ENCODE measurements at places on chromosomes 7 and 10.

DNA sequence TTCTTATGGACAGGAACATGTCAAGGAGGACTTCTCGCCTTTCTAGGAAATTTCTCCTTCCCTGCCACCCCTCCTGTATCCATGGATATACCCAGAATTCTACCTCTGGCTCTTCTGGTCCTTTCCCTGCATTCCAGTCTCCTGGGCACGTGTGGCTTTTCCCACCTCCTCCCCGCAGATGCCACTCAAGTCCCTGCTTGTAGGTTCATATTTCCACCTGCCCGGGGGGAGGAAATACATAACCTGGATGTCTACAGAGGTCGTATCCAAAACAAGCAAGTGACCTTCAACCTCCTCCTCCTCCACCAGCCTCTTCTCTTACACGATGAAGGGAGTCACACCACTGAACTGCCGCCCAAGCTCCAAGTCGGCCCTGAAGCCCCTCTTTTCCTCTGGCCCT is 20.7 kb downstream of the FGFR2 start:
- no peak for DNase-seq

- DNase-seq: no peak
Observed at GRCh38 chr7:40761762-40762560, 627.2 kb downstream of the SUGCT start.

DNA sequence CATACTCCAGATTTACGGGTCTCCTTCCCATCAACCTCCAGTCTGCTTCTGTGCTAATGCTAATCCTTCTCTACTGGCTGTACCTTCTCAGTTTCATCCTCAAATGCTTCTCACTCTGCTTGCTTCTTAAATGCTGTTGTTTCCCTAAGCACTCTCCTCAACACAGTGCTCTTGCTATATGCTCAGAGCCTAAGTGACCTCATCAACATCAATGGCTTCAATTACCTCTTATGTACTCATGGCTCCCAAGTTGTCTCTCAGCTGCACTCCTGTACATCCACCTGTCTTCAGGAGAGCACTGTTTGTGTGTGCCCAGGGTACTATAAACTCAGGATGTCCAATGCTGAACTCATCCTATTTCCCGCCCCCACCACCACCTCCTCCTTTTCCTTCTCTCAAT is 22.5 kb downstream of the ELAPOR2 start:
- DNase-seq: no peak

DNA sequence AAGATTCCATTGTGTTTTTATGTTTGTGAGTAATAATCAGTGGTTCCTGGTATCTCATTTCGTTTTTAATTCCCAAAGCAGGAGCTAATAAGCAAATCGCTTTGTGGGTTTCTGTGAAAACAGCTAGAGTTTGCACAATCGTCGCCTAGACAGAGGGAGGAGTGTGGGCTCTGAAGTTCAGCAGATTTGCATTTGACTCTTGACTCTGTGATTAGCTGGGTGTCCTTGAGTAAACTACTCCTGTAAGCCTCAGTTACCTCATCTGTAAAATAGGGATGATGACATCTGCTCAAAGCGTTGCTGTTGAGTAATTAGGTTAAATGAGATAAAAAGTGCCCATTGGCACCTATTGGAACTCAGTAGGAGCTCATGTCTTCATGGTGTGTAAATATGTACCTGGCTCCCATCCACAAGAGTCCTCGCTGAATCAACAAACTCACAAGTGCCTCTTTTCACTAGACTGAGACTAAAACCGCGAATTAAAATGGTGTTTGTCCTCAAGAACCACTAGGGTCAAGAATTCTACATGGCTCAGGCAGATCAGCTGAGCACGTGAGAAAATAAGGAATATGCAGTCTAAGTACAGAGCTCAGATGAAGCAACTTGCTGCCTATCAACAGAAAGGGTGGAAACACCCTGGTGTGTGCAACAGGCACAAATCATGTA is 385.8 kb upstream of the C7orf33 start:
- DNase-seq: no peak

DNA sequence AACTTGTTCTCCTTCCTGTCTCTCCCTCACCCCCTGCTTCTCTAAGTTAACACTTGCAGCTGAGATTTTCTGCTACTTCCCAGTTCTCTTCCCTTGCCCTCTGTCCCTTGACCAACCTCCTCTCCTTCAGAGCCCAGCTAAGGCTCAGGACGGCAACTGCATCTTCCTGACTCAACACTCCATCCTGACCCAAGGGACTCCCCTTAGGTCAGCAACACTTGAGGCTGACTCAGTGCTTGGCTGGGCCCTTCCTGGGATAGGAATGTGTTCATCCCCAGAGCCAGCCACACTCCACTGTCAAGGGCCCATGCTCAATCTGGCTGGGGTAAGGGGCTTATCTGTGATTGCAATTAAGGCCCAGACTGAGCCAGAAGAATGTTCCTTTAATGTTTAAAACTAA is 3.4 kb downstream of the CALHM2 start:
- DNase-seq: no peak

- no peak for DNase-seq
Observed at GRCh38 chr7:144862612-144863319, 26.9 kb upstream of the TPK1 start.

DNA sequence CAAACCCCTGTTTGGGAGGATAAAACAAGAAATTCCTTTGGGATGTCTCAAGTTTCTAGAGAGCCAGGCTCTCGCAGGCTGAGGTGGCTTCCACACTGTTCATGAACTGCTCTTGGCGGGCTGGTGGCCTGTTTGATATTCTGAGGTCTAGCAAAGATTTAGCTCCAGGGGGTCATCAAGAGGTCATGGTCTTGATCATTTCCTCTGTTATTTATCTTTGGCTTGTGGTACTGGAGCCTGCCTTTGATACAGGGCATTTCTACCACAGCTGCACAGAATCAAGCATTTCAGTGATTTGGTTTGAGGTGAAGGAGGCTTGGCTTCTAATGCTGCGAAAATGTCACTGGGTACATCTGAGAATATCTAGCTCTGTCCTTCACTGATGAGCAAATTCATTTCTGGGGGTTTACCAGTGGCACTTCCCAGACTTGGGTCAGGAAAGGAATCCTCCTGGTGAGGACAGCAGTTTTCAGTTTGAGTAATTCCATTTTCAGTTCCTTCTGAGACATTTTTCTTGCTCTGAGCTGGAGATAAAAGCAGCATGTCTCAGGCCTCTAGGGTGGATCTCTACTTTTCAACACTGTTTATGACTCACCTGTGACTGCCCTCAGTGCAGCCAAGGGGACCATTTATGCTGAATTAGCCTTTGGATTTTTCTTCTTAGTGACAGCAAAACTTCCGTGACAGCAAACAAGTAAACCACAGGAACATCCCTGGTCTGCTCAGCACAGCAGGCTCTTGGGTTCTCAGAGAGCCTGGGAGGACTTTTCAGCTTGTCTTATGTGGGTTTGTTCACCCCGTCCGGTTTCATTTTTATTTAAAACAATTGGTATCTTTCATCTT is 312.0 kb downstream of the RNLS start:
- DNase-seq: peak; percentile 54

GRCh38 chr10:80730522-80730921 is 192.8 kb downstream of the SH2D4B start:
- DNase-seq: no peak

- no peak for DNase-seq
Observed at GRCh38 chr10:23337616-23338015, 7.0 kb downstream of the C10orf67 start.

All from T-helper 2 cell (primary cell).